M059J (cell line): ENCODE measurements at places on chromosomes 1 and 21. TPM values are rescaled to one million over a fixed set of nuclear protein-coding genes. Genes with fewer than 3 reads are reported as not detected.

Gene ELOA
- 57.6 and 74.5 TPM in 2 replicates for total RNA-seq

Gene TAF13
- total RNA-seq = 73.4 and 97.8 TPM in 2 replicates

Gene SYCP1
- total RNA-seq = not detected in 2 replicates

Gene SPRR5
- not detected in 2 replicates for total RNA-seq

Gene ZNF672
- 15.0 and 16.4 TPM in 2 replicates for total RNA-seq

Gene SMCP
- total RNA-seq = not detected in 2 replicates

Gene GLUL
- total RNA-seq = 336 and 390 TPM in 2 replicates

Gene GNG12
- total RNA-seq = 163 and 211 TPM in 2 replicates

Gene CD1E
- total RNA-seq = not detected in 2 replicates

Gene PLPP3
- total RNA-seq = 16.2 and 17.2 TPM in 2 replicates

Gene IFI44
- 536 and 601 TPM in 2 replicates for total RNA-seq

Gene ACTN2
- 0.02 TPM in 1 of 2 replicates, not detected in the other for total RNA-seq

Gene CFAP141
- not detected in 2 replicates for total RNA-seq

Gene SLAMF9
- not detected in 2 replicates for total RNA-seq

Gene RGS13
- 0.20 TPM in 1 of 2 replicates, not detected in the other for total RNA-seq

Gene RGSL1
- total RNA-seq = not detected in 2 replicates

Gene HCRTR1
- not detected in 2 replicates for total RNA-seq

Gene PLA2G2C
- not detected in 2 replicates for total RNA-seq

Gene SERPINC1
- total RNA-seq = 0.07 TPM in 1 of 2 replicates, not detected in the other
